Activated CD4-positive, alpha-beta memory T cell treated with anti-CD3 and anti-CD28 coated beads, Interleukin-2, amount 10 ng/mL, durations not matched to agents 7 days and 5 days (primary cell): ENCODE measurements at places on chromosomes 7 and 10. TPM values are rescaled to one million over a fixed set of nuclear protein-coding genes. Genes with fewer than 3 reads are reported as not detected.

The MACC1 gene
- total RNA-seq: 0.20 TPM

The PPP1R3A gene
- total RNA-seq: not detected

The GFRA1 gene
- total RNA-seq: not detected

The CYP2E1 gene
- 0.76 TPM for total RNA-seq

The KMT2C gene
- total RNA-seq: 63.4 TPM

The PLAU gene
- total RNA-seq: 3.0 TPM

- no peak for DNase-seq
Measured at GRCh38 chr7:137981175-137981574, 20.7 kb downstream of the CREB3L2 start.

DNA sequence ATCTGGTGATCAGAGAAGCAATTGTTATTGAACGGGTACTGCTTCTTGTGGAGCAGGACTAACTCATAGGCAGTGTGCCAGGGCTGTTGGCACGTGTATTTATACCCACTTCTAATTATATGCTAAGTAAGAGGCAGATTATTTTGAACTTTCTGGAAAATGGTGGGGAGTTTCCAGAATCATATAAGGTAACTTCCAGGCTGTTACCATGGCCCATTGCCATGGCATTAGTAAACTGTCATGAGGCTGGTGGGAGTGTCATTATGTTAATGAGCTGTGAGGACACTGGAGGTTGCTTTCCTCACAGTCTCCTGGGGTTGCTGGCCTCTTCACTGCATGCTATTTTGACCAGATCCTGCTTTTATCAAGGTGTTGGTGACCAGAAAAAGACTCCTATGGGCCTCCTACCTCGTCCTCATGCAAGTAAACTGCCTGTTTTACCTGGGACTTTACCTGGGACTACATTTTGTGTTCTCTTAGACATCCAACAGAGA lies 122.6 kb downstream of the KCND2 start:
- no peak for DNase-seq

DNA sequence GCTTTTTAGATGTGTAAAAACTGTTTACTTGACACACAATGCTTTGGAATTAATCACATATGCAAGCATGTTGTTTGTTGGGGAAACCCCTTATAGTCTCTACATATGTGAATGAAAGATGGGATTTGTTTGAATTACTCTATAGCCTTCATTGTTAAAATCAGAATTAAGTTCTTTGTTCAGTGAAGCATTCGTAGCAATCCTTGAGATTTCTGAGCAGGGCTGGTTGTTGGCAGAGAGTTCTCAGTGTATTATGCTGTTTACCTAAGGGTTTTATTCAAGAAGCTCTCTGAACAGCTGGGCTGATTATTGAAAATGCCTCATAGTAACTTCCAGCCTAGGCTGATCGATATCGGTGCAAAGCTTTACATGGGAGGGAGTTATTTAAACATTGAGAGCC lies 190.9 kb downstream of the VTI1A start:
- DNase-seq: no peak

- no peak for DNase-seq
Measured at GRCh38 chr7:32051128-32051527, 19.1 kb downstream of the PDE1C start.

GRCh38 chr7:157462419-157462771 lies 125.6 kb downstream of the DNAJB6 start:
- peak; percentile 12 for DNase-seq

DNA sequence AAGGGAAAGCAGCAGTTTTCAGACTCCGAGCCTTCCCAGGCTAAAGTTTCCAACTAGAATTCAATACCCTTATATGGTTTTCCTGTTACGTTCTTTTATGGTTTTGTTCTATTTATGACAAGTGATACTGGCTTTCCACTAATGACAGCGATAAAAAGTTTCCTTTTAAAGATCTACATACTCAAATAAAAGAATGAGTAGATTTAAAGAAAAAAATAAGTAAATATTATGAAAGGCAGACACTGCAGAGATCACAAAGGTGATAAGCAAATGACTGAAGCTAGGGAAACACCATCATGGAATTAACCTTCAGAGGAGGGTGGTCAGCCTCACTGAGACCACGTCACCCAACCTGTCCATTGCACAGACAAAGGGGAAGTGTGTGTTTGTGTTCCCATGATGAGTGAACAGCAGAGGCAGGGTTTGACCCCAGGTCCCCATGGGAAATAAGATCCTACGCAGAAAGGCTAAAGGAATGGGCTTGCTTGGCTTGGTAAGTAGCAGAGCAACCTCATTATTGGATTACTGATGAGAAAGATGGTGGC lies 4.0 kb downstream of the VSIR start:
- no peak for DNase-seq

- no peak for DNase-seq
Measured at GRCh38 chr7:116159711-116160110, 50.6 kb upstream of the TES start.

DNA sequence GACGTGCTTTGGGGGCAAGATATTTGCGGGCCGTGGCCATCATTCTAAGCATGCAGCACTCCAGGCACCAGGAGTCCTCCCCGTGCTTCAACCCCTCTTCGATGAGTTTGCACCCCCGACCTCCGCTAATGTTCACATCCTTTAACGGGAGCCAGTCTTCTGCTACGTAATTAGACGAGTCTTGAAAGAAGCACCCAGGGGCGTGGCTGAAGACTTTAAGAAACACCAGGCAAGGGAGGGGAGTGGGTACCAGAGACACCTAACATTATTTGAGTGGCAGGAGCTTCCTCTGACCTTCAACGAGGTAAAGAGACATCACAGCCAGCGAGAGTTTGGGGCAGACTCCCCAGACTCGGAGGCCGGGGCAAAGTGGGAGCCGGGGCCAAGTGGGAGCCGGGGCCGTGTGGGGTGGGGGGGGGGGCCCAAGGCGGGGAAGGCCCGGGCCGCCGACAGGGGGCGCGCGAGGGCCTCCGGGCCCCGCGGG lies 31.1 kb upstream of the TOMM7 start:
- DNase-seq: no peak

DNA sequence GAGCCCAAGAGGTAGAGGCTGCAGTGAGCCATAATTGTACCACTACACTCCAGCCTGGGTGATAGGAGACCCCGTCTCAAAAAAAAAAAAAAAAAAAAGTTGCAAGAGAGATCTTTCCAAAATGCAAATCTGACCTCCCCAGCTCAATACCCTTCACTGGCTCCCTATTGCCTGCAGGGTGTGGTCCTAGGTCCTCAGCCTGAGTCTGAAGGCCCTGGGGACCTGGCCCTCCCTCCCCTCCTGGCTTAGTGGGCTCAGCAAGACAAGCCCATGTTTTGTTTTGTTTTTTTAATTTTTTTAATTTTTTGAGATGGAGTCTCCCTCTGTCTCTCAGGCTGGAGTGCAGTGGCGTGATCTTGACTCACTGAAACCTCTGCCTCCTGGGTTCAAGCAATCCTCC lies 20.6 kb downstream of the SRRM3 start:
- DNase-seq: no peak
